Tongue (tissue), 3 donors: ENCODE measurements at places on chromosomes 12 and 14. TPM values are rescaled to one million over a fixed set of nuclear protein-coding genes. Genes with fewer than 3 reads are reported as not detected.
A peak's percentile ranks its signal among the peaks of the same experiment; 100 is the strongest.

DNA sequence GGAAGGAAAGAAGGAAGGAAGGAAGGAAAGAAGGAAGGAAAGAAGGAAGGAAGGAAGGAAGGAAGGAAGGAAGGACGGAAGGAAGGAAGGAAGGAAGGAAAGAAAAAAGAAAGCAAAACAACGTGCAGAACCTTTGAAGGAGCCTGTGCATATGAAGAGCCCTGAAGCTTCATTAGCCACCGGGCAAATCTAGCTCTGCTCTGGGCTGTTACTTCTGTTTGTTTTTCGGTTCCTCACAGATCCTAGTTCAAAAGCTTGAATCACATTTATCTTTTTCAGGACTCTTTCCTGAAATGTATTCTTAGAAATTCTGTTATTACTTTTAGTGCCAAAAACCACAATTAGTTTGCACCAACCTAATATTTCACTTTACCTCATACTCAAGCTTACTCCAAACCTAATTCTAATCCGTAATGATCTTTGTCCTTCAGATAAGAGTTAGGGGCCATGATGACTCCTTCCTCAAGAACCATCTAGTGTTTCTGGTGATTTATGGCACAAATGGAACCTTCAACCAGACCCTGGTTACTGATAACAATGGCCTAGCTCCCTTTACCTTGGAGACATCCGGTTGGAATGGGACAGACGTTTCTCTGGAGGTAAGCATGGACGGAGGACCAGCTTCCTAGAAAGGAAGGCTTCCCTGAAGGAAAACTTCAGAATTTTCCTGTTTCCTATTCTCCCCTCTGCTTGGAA, 18.7 kb downstream of the A2ML1 start:
- no peak for DNase-seq

- no peak for DNase-seq
Measured at GRCh38 chr14:104844306-104845032, 20.6 kb upstream of the CEP170B start.

GRCh38 chr12:5493018-5493417, 61.1 kb downstream of the NTF3 start:
- DNase-seq: no peak

- DNase-seq: no peak
Measured at GRCh38 chr14:91927191-91927590, 20.3 kb downstream of the FBLN5 start.

The EIF2S3B gene
- total RNA-seq: 1.2 TPM

GRCh38 chr14:72253503-72253902, 321.3 kb downstream of the RGS6 start:
- no peak for DNase-seq

DNA sequence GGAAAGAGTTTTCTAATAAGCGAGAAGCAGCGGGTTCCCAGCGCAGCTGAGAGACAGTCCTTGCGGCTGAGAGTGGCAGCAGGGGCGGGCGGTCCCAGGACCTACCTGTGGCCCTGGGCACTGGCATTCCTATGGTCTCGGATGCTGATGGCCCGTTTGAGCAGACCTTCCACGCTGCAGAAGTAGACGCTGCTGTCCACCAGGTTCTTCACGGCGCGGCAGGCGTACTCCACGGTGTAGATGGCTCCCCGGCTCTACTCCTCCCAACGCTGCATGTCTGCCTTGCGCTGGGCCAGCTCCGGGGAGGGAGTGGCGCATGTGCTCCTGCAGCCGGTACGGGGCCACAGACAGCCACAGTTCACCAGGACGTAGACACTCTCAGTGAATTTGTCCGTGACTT, 21.8 kb upstream of the PLEKHA5 start:
- no peak for DNase-seq

DNA sequence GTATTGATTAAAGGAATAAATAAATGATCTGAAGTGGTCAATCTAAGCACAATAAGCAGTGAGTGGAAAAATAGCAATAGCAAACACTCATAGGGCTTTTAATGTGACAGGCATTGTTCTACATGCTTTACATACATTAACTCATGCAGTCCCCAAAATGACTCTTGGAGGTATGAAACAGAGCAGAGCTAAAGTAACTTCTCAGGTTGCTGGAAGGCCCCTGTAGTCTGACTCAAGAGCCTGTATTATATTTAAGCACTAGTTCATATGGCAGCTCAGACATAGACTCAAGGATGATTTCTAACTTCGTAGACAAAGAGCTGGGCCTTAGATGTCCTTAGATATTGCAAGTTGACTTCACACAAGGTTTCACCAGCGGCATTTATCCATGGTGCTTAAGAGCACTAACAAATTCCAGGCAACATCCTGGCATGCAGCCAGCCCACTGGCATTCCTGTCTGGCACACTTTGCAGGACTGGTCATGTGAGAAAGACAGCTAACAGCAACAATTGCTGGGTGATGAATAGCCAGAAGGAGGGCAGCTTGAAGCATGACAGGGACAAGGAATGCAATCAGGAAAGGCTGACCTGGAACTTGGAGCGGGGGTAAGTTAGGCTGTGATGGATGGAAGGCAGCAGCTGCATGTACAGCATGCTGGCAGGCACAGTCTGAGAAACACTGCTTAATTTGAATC, 22.9 kb upstream of the KTN1 start:
- peak; percentile 97 for DNase-seq

GRCh38 chr12:105843561-105843960, 295.2 kb downstream of the NUAK1 start:
- DNase-seq: no peak

The C12orf76 gene
- total RNA-seq: 20.9 TPM

The TEX22 gene
- total RNA-seq: not detected

DNA sequence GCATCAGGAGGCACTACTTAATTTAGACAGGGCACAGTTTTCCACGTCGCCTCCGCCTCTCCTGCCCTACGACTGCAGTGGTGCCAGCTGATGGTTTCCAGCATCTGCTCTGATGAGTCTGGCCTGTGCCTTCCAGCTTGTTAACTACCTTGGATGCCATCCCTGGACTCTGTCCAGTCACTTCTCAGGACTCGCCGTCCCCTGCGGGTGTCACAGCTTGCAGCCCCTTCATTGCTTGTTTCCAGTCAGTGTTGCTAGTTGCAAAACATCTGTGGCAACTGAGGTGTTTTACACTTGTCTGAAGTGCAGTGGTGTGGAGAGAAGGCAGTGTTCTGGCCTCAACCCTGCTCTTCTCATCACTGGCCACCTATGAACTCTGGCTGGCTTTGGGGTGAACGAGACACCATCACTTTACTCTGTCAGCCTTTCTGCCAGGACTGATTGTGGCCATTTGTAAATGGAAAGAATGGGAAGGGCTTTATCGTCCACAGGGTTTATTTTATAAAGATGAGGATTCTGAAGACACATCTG, 8.3 kb downstream of the ADGRD1 start:
- DNase-seq: peak; percentile 71

The TAC3 gene
- not detected for total RNA-seq

The CD163 gene
- 8.8 TPM for total RNA-seq

GRCh38 chr14:102728501-102728900, 48.7 kb upstream of the TRAF3 start:
- no peak for DNase-seq

- peak; percentile 69 for DNase-seq
Measured at GRCh38 chr12:15276088-15276698, 46.1 kb upstream of the PTPRO start.

DNA sequence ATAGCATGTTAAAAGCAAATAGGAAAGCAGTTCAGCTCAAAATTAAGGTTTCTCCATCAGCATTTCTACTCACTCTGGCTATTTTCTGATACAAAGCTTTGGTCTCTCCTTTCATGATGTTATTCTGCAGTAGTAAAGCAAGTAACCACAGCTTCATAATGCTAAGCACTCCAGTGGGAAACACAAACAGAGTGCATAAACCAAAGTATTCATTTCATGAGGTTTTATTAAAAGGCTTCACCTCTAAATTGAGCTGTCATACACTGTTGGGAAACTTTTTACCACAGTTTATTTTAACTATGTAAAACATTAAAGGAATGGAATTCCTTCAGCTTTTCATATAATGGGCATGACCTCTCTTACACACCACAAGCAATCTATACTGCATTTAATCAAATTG, 157.9 kb upstream of the LMO3 start:
- DNase-seq: no peak

The FBXO34 gene
- total RNA-seq: 40.7 TPM

The PTPRQ gene
- 0.21 TPM for total RNA-seq

DNA sequence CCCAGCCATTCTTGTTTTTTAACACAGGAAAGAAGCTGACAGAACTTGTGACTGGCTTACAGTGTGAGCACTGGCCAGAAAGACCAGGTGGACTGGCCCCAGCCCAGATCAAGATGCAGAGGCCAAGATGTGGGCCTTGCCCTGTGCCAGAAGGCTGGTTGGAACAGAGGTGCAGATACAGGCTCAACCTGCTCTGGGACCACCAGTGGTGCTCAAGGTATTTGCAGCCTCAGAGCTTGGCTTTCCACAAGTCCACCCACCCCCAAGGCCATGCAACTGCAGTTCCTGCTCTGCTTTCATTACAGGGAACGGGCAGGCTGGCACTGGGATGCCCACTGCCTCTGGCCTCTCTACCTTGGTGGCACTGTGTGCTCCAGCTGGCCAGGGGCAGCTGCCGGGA, 23.3 kb downstream of the ZFC3H1 start:
- no peak for DNase-seq

DNA sequence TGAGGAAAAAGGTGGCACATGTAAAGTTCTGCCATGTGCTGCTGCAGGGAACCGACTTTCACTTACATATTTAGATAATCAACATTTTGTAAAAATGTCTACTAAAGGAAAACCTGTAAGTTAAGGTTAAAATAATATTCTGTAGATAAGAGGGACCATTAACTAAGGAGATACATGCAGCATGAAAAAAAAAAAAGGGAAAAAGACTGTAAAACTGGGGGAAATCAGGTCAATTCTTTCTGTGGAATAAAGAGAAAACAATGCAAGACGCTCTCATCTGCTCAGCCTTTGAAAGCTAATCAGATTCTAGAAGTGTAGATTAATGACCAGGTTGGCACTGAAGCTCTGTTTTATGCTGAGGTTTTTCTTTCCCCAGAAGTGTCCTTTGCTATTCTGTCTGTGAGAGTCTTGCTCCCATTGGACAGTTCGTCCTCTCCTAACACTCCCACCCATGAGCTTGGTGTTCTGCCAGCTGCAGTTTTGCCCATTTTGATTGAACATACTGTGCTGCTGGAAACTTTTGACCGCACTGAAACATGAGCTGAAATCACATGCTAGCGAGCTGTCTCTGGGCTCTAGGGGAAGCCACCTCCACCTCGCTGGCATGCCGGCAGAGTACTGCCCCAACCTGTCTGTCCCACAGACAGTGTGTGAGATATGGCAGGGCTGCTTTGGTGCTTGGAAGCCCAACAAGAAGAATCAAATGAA, 39.7 kb downstream of the PPTC7 start:
- peak; percentile 82 for DNase-seq

The NPFF gene
- total RNA-seq: not detected

- no peak for DNase-seq
Measured at GRCh38 chr14:97280526-97280925, 483.3 kb downstream of the VRK1 start.

The ST8SIA1 gene
- total RNA-seq: 10.2 TPM

- DNase-seq: no peak
Measured at GRCh38 chr12:108516511-108517275, 1.6 kb downstream of the FICD start.

The AGAP2 gene
- 3.7 TPM for total RNA-seq

The KITLG gene
- total RNA-seq: 41.1 TPM

- peak; percentile 32 for DNase-seq
Measured at GRCh38 chr12:131615326-131616042, 95.4 kb upstream of the SFSWAP start.

GRCh38 chr12:131923260-131923659, 5.8 kb upstream of the PUS1 start:
- DNase-seq: peak; percentile 25

DNA sequence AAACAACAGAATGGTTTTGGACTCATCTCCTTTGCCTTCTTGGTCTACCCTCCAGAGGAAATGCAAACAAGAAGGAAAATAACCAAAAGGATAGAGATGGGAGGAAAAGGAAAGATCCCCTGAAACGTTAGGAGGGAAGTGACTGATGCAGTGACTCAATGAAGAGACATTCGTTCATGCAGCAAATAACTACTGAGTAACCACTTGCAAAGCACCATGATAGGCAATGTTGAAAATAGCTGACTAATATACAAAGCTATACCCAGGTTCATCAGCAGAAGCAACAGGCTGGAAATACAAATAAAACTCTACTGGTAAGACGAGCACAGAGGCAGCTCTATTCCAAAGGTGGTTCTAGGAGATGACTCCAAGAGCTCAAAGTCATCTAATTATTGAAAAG, 41.8 kb downstream of the R3HDM2 start:
- DNase-seq: no peak

The SMIM41 gene
- total RNA-seq: 0.82 TPM

The ANAPC7 gene
- total RNA-seq: 71.3 TPM

DNA sequence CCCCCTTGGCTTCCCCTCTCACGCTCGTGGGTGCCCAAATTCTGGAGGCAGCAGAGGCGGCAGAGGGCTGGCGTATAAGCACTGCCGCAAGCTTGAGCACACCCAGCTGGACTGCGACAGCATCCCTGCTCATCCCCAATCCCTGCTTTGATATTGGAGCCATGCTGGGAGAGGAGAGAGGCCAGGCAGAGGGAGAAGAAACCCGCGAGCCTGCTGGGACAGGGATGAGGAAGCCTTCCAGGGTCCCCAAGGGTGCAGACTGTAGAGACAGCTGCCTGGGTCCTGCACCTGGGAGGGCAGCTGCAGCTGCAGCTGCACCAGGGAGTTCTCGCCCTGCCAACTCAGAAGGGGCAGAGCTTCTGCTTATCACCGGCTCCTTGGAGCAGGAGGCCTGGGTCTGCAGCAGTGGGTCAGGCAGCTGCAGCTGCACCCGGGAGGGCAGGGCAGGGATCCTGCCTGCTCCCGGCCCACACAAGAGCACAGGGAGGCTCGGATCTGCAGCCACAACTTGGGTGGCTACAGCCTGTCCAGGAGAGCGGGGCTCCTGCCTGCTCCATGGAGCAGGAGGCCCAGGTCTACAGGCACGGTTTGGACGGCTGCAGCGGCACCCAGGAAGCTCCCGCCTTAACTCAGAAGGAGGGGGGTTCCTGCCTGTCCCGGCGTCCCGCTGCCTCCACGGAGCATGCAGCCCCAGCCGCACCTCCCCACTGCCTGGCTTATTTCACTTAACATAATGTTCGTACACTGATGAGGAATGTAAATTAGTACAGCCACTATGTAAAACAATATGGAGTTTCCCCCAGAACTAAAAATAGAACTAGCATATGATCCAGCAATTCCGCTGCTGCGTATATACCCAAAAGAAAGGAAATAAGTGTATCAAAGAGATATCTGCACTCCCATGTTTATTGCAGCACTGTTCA, 60.4 kb upstream of the SGPP1 start:
- peak; percentile 76 for DNase-seq

DNA sequence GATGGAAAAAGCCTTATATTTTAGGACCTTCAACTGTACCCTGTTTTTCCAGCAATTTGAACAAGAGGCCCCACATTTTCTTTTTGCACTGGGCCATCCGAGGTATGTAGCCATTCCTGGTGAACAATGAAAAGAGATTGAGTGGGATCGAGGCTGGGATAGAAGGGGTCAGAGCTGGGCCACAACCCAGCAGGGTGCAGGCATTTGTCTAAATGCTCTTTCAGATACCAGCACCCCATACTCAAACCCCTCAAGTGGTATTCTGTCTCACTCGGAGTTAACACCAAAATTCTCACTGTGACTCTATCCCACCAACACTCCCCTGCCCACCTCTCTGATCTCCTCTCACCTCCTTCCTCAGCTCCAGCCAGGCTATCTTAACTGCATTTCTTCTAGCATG, 26.8 kb downstream of the DUSP6 start:
- no peak for DNase-seq

The SDR9C7 gene
- 0.51 TPM for total RNA-seq

The SMOC1 gene
- 4.0 TPM for total RNA-seq
